ENCODE measurements at places on chromosomes 11 and 22.

DNA sequence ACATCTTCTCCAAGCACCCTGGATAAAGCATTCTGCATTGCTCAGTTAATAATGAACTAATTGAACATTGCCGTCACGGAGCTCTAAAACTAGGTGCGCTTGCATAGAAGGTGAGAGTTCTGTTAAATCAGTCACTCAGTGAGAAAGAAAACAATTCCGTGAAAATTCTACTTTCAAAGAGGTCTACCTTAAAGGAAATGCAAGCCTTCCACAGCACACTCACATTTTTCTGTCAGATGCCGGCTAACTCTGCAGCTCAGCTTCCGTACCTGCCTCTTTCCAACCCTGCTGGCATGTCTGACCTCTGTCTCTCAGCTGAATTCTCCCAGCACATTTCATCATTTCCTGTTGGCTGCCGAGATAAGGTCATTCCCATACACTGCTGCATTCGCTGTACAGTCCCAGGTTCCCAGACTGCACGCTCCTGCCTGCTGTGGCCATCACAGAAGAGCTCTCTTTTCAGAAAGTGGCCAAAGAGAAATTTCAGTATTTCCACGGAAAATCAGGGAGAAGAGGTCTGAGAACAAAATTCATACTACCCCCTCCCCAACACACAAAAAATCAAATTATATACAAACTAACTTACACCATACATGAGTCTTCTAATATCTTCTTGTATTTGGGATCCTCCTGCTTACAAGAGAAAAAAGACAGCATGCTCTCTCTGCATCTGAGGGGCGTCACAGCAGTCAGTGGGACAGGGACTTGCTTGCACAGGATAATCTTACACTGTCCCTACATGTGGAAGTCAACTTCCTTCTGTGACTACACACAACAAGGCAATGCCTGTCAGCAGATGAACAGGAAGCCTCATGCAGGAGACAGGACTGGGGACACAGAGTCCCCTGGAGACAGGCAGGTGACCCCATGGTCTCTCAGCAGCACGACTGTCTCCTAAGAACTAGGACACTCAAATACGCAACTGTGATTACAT lies 55.1 kb downstream of the PACSIN2 start:
- peaks cover 31% of the 10 kb centered on the region for H3K4me1 ChIP-seq
- no peak overlapping the region for H3K4me3 ChIP-seq
- peak overlapping the region; percentile 32 for H3K27ac ChIP-seq

DNA sequence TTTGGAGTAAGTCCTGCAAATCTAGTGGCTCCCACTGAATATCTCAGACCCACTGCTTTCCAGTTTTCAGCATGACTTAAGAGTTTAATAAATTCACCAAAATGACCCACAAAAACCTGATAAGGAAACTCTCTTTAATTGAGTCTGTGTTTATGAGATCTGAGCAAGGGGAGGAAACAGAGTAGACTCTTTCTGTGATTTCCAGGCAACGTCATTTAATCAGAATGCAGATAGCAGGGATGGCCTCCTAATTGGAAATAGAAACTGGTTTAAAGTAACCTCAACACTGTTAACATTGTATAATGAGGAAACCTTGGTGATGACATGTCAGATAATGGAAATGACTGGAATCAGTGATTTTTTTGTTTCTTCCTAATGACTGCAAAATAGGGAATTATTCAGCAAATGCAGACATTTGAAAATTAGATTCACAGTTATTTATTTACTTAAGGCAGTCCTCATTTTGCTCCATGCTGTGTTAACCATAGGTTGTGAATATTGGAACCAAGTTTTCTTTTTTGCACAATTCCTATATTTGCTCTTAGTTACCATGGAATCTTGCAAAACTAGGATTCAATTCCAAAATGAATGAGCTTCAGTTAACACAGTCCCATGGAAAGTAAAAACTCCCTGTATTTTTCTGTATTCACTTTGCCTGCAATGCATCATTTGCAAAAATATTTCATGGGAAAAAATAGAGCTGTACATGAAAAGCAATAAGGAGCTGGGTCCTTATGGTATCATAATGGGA lies 1324.5 kb downstream of the LRRC4C start:
- no peak overlapping the region for H3K4me3 ChIP-seq
- no peaks in the 10 kb centered on the region for H3K36me3 ChIP-seq
- H3K4me1 ChIP-seq, result no peaks in the 10 kb centered on the region
- H3K27ac ChIP-seq, result no peak overlapping the region
- H3K27me3 ChIP-seq, result no peaks in the 10 kb centered on the region
- DNase-seq, result no peak

DNA sequence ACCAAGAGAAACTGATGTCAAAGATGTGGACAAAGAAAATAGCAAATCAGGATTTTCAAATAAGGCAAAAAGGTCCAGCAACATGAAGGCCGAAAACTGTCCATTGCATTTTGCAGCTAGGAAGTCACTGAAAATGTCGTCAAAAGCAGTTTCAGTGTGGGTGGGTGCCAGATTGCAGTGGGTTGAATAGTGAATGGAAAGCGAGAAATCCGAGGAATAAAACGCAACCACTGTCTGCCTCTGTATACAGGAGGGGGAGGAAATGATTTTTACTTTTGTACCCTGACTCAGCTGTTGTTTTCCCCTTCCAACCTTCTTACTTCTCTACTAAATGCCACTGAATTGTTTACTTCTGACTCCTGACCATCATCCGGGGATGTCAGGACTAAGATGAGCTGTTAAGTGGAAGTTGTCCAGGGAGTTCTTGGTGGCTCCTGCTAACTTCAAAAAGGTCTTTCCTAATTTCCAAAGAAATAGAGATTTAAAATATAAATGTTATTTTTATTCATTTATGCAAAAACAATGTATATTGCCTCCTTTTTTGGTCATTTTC lies 64.9 kb upstream of the BIRC3 start:
- DNase-seq, result no peak
- no peaks in the 10 kb centered on the region for H3K4me1 ChIP-seq
- no peak overlapping the region for H3K27ac ChIP-seq
- H3K27me3 ChIP-seq, result no peaks in the 10 kb centered on the region
- no peaks in the 10 kb centered on the region for H3K36me3 ChIP-seq

DNA sequence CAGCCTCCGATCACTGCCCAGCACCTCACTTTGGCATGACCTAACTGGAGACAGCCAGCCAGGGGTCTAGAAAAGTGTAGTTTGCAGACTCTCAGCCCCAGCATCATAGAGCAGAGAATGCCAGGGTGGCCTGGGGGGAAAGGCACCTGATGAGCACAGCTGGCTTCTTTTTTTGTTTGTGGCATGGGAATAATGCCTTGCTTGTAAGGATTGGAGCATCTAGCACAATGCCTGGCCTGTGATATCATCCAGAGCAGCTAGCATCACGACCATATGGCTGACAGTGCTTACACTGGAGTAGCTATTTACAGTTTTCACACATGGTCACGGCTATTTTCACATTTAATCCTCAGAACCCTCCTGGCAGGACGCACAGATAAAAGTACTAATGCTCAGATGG lies 594.8 kb upstream of the B3GAT1 start:
- no peaks in the 10 kb centered on the region for H3K4me1 ChIP-seq
- H3K27me3 ChIP-seq, result no peaks in the 10 kb centered on the region
- H3K27ac ChIP-seq, result no peak overlapping the region
- DNase-seq, result no peak

DNA sequence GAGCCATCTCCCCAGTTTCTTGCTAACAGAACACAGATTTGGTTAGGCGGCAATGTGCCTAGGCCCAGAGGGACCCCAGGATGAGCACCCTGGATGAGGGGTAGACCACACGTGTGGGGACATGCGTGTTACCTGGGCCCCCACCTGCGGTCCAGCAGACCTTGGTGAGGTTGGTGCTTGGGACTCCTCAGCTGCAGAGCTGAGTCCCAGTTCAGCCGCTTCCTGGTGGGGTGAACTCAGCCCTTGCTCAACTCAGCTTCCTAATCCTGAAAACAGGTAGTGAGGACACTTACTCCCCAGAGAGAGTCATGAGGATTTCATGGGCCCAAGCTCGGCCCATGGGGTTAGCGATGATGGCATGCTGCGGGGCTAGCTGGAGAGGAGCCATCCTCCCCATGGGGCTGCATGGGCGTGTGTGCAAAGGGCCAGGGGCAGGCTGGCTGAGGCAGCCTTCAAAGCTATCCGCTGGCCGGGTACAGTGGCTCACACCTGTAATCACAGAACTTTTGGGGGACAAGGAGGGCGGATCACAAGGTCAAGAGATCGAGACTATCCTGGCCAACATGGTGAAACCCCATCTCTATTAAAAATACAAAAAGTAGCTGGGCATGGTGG lies 46.9 kb upstream of the SHISAL1 start:
- H3K36me3 ChIP-seq, result no peaks in the 10 kb centered on the region
- H3K27ac ChIP-seq, result no peak overlapping the region
- no peak overlapping the region for H3K4me3 ChIP-seq
- no peaks in the 10 kb centered on the region for H3K4me1 ChIP-seq

DNA sequence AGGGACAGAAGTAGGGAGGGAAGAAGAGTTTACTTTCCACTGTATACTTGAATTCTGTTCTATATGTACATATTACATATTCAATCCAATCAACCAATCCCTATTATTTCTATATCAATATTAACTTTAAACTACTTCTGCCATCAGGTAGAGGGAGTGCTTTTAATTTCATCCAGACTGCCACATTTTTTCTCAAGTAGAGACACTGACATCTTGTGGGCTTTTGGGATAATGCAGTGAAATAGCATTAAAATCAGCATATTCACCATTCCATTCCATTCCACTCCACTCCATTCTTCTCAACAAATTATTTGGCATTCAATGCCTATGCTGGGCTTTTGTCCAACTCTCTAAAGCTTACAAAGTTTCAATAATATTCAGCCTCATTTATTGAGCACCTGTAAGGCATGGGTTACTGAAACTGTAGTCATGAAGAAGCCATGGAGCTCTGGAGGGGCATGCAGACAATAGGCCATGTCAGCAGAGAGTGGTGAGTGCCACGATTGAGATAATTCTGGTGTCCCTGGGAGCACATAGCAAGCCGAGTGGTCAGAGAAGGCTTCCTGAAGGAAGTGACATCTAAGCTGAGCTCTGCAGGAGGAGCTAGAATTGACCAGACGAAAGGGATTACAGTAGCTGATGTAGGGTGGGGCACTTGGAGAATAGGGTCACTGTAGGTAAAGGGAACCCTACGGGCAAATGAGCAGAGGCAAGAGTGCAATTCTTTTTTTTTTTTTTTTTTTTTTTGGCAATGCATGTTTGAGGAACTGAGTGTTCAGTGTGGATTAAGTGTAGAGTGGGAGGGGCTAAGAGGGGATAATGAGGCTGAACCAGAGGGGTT lies 12.8 kb upstream of the CLPB start:
- H3K27ac ChIP-seq, result no peak overlapping the region
- H3K27me3 ChIP-seq, result no peaks in the 10 kb centered on the region
- H3K36me3 ChIP-seq, result no peaks in the 10 kb centered on the region
- no peaks in the 10 kb centered on the region for H3K4me1 ChIP-seq
- DNase-seq, result no peak

Measured in CD8-positive, alpha-beta memory T cell (primary cell).